Right cardiac atrium (tissue), 5 donors: ENCODE measurements at places on chromosomes 6 and 20. TPM values are rescaled to one million over a fixed set of nuclear protein-coding genes. Genes with fewer than 3 reads are reported as not detected.

MYH7B gene
- 73.2 TPM for total RNA-seq

LCA5 gene
- 3.6 TPM for total RNA-seq

ADGB gene
- not detected for total RNA-seq

C20orf144 gene
- not detected for total RNA-seq

TNNC2 gene
- not detected for total RNA-seq

HACE1 gene
- total RNA-seq = 9.7 TPM

KHDC1L gene
- not detected for total RNA-seq

RIMS4 gene
- total RNA-seq = 1.2 TPM

CCN2 gene
- 65.3 TPM for total RNA-seq

GMPR gene
- 80.6 TPM for total RNA-seq

OPRM1 gene
- not detected for total RNA-seq

ASIP gene
- total RNA-seq = 0.67 TPM

SGK2 gene
- not detected for total RNA-seq

PTK6 gene
- total RNA-seq = not detected

RBBP8NL gene
- not detected for total RNA-seq

RAET1E gene
- 0.36 TPM for total RNA-seq

FOXS1 gene
- total RNA-seq = 4.3 TPM

PHACTR1 gene
- total RNA-seq = 25.1 TPM

GPLD1 gene
- 1.2 TPM for total RNA-seq

CCM2L gene
- total RNA-seq = 5.6 TPM

PEX6 gene
- total RNA-seq = 24.6 TPM

OXT gene
- not detected for total RNA-seq

SLC17A1 gene
- total RNA-seq = not detected

CEP250 gene
- 22.0 TPM for total RNA-seq

CRYBG1 gene
- total RNA-seq = 0.94 TPM

HFE gene
- total RNA-seq = 9.5 TPM

ALDH5A1 gene
- total RNA-seq = 16.5 TPM

CAP2 gene
- total RNA-seq = 90.7 TPM

SPATS1 gene
- not detected for total RNA-seq

UBE2C gene
- total RNA-seq = 2.1 TPM
